ENCODE measurements at places on chromosomes 3 and 15. TPM values are rescaled to one million over a fixed set of nuclear protein-coding genes. Genes with fewer than 3 reads are reported as not detected.

- no peak for DNase-seq
Measured at GRCh38 chr15:41513506-41514227, at the start of gene LTK. Gene LTK (minus strand): TSS chr15:41513827. CDS start chr15:41513709, 118 bp downstream.

DNA sequence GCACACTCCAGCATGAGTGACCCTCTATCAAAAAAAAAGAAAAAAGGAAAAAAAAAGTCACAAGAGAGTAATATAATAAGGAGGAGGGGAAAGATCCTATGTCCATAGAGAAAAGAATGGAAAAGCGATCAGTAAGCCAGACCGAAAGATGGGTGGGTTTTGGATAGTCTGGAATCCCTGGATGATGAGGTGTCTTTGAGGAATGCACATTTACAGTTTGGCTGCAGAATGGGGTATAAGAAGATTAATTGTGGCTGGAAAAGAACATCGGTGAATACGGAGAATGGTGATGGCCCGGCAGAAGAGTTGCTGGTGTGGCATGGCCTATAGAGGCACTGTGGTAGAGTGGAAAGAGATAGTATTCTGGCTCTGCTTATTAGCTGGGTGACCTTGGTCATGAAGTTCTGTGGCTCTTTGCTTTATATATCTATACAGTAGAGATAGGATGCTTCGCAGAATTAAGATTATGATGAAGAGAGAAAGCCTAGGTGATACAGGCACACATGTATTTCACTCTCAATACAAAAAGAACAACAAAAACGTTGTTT is 187.9 kb downstream of the AKAP13 start:
- no peak for DNase-seq

GRCh38 chr3:69058180-69058946 is 6.2 kb upstream of the TMF1 start:
- no peak for DNase-seq

DNA sequence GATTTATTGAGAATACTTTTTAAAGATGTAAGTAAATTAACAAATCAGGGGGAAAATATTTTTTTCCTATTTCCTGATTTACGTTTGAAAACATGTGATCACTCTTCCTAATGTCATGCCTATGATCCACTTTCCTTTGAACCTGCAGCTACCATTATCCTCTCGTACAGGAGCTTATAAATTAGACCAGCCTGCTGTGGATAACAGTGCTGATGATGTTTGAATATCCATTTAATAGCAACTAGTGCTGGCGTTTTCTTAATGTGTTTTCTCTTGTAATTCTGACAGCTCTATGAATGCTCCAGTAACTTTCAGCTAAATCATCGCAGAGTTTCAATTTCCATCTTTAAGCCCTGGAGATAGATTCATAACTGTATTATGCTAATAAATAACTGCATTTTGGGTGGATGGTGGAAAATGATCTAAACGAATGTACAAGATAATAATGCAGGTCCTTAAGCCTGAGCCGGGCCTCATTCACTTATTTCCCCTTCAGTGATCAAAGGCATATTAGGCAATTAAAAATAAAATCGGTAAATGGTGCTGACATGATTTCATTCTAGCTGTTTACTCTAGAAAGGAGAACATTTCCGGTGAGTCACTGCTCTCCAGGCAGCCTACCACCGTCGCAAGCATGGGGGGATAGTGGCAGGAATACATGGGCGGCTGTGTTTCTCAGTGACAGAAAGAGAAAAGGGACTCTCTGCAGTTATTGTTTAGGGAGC is 58.5 kb upstream of the SLC24A5 start:
- DNase-seq = no peak

DNA sequence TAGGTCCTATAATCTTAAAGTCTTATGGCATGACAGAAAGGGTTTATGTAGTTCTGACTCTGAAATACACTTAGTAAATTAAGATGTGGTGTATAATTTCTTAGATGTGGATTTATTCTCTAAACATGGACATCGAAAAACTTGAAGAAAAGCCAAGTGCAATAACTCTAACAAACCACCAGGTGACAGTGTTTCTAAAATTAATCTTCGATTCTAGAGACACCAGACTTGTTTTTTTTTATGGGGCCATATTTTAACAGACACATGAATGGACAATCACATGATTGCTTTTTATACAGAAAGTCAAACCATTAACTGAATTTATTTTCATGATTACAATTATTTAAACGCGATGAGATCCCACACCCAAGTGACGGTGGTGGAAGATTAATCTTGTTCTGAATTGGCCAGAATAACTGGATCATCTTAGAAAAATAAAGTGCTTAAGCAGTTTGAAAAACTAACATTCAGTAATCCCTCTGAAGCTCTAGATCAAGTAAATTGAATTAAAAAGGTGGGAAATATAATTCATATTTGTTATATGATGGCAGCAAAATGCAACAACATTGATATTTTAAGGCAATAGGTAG is 305.1 kb downstream of the LSAMP start:
- DNase-seq = no peak

Gene GP5
- not detected for total RNA-seq

Gene RTP3
- total RNA-seq = not detected

- DNase-seq = no peak
Measured at GRCh38 chr3:23052620-23053019, 150.5 kb upstream of the UBE2E2 start.

Gene SLC15A2
- total RNA-seq = 5.0 TPM

DNA sequence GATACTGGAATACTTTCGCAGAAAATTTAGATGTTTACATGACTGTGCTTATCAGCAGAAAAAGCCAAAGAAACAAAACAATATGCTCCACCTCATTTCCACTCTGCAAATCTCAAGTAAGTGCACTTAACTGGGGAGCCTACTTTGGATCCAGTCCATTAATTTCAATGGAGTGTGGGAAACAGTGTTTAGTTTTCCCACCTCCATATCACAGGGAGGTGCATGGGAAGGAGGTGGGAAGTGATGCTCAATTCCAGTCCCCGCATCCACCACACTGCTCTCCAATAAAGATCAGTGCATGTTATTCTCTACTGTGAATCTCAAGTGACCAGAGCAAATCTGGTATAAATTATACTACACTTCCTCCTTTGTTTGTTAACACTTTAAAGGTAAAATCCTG is 2.9 kb downstream of the NEDD4 start:
- DNase-seq = no peak

- DNase-seq = no peak
Measured at GRCh38 chr15:29849716-29850115, 27.4 kb upstream of the TJP1 start.

GRCh38 chr3:111750278-111750884 is 108.7 kb upstream of the PHLDB2 start:
- DNase-seq = no peak

DNA sequence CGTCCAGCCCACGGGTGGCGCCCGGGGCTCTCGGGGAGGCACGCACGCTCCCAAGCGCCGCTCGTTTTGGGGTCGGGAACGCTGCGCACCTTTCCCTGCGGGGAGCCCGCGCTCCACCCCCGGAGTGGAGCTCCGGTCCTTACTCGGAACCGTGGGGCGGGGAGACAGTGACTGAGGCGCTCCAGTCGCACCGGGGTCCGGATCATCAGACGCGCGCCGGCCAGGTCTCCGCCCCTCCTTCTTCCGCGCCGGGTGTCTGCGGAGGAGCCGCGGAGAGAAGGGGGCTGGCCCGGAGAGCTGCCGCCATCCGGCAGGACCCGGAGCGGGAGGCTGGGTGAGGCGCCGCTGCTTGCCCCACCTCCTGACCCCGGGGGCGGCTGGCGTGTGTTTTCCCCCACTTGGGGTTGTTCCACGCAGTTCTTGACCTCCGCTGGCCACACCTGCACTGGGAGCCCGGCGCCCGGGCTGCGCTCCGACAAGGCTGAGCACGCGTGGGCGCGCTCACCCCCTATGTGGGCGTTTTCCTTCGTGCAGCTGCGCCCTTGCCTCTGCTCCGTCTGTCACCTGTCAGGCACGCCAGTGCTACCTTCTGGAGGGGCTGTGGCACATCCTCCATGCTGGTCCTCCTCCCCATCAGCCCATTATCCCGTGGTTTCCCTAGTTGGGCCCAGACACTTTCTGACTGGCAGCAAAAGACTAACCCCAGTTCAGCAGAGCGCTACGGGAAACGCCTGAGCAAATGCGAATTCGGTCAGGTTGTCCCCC is at the start of gene MCF2L2:
Gene MCF2L2 (minus strand): TSS at position 173 of the 765 bp plus-strand sequence. CDS start 642 bp downstream, outside the sequence.
- peak; percentile 56 for DNase-seq

- DNase-seq = peak; percentile 80
Measured at GRCh38 chr3:33277193-33277882, at the start of gene FBXL2. Gene FBXL2 (plus strand): TSS chr3:33277442. CDS start chr3:33277513, 71 bp downstream.

Gene TBC1D21
- not detected for total RNA-seq

Gene RETNLB
- total RNA-seq = not detected

Gene ROPN1
- total RNA-seq = not detected

Gene GASK1A
- 0.75 TPM for total RNA-seq

GRCh38 chr3:170499562-170500156 is 81.0 kb downstream of the CLDN11 start:
- no peak for DNase-seq

DNA sequence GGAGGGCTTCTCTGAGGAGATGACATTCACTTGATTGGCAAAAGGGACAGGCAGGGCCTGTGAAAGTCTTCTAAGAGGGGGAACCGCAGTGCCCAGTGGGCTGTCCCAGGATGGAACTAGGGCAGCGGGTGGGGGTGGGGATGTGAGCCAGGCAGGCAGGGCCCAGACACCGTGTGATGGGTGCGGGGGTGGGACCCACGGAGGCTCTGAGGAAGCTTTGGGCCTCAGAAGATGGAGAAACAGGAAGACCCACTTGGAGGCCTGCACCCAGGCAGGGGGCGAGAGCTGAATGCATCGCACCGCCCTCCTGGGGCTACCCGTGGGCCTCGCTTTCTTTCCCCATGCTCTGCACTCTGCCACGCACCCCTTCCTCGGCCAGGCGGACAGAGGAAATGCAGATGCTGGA is 32.9 kb upstream of the ACAD9 start:
- no peak for DNase-seq

Gene C3orf80
- total RNA-seq = not detected

Gene KLHL6
- 0.65 TPM for total RNA-seq

- DNase-seq = no peak
Measured at GRCh38 chr3:45151100-45151499, 4.9 kb upstream of the CDCP1 start.

DNA sequence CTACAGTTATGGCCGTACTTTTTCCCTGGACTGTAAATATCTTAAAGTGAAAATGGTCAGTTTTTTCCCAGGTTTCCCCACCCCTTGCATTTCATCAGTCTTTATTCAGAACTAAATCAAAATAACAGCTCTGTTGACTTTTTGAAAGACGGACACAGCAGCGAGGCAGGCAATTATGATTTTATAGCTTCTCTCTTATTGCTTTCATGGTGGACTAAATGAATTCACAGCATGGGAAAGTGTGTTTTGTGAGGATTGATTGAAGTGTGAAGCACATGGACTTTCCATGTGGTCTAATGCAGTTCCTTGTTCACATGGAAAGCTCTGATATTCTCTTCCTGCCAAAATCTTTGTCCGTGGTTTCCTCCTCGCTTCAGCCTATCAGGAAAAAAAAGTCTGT is 268.7 kb upstream of the ARL6 start:
- DNase-seq = no peak

- no peak for DNase-seq
Measured at GRCh38 chr3:13689373-13690260, 140.7 kb downstream of the FBLN2 start.

DNA sequence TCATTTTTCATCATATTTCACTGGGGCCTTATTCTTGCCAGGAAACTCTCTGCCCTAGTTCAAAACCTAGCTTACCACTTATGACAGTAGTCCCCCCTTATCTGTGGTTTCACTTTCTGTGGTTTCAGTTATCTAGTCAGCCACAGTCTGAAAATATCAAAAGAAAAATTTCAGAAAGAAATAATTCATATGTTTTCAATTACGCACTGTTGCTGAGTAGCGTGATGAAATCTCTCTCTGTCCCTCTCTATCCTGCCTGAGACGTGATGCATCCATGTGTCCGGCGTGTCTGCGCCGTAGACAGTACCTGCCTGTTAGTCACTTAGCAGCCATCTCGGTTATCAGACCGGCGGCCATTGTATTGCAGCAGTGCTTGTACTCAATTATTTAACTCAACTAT is 369.9 kb upstream of the MCTP2 start:
- DNase-seq = peak; percentile 44

- DNase-seq = peak; percentile 50
Measured at GRCh38 chr3:9397906-9398699, 688 bp downstream of the SETD5 start.

DNA sequence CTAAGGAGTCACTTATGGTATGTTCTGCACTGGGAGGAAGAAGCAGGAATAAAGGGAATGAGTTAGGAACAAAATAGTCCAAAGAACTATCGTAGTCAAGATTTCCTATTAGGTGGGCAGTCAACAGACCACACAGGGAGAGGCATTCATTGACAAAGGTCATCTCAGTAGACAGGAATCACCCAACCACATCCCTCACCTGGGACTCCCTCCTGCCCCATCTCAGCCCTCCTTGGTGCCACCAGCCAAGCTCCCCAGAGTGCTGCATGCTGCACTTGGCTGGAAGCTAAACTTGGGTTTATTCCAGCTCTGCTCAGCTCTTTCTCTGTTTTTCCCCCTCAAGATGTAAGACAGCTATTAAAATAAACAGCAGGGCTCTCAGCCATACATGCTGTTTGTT is 72.3 kb upstream of the CTNNB1 start:
- DNase-seq = no peak

Gene MOBP
- not detected for total RNA-seq

Gene APBA2
- total RNA-seq = 1.9 TPM

DNA sequence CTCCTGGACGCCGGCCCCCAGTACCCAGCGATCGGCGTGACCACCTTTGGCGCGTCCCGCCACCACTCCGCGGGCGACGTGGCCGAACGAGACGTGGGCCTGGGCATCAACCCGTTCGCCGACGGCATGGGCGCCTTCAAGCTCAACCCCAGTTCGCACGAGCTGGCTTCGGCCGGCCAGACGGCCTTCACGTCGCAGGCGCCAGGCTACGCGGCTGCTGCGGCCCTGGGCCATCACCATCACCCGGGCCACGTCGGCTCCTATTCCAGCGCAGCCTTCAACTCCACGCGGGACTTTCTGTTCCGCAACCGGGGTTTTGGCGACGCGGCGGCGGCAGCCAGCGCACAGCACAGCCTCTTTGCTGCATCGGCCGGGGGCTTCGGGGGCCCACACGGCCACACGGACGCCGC is 956 bp downstream of the ZIC1 start:
- no peak for DNase-seq

GRCh38 chr15:43439268-43439667 is 53.7 kb downstream of the TP53BP1 start:
- no peak for DNase-seq

- no peak for DNase-seq
Measured at GRCh38 chr3:9903238-9903624, 583 bp downstream of the IL17RE start.

Gene CD200R1
- 0.75 TPM for total RNA-seq

- DNase-seq = no peak
Measured at GRCh38 chr3:37245003-37245402, 70.6 kb upstream of the LRRFIP2 start.

DNA sequence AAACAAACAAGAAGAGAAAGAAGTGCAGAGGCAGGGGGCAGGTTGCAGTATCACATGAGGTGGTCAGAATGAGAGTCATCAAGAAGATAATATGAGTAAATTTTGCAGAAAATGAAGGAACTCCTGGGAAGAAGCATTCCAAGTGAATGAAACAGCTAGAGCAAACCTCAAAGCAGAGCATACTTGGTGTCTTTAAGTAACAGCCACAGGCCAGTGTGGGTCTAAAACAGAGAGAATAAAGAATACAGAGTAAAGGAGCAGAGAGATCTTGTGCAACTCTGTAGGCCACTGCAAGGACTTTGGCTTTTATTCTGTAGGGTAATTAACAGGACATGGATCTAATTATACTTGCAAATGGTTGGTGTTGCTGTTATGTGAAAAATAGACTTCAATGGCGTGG is 81.3 kb downstream of the STAC start:
- no peak for DNase-seq

Gene BUB1B
- 1.3 TPM for total RNA-seq

Measured in Right ventricle myocardium superior (tissue), 1 donor.